NCI-H226 (cell line): ENCODE measurements at places on chromosomes 5 and 9.

DNA sequence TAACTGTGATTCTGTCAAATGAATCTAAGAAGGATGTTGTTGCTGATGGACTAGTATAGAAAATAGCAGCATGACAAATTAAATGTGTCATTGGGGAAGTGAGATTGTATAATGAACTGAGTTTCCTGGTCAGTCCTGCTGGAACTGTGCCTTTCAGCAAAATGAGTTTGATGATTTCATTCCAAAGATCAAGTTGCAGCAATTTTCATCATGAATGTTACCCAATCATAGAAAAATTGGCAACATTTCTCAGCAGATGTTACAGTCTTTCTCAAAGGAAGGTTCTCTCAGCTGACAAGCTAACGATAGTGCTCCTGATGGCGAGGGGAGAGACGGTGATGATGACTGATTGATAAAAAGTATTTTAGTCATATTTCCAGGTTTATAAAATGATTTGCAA is 10.7 kb downstream of the PCDHAC2 start:
- DNase-seq: peak; percentile 23

DNA sequence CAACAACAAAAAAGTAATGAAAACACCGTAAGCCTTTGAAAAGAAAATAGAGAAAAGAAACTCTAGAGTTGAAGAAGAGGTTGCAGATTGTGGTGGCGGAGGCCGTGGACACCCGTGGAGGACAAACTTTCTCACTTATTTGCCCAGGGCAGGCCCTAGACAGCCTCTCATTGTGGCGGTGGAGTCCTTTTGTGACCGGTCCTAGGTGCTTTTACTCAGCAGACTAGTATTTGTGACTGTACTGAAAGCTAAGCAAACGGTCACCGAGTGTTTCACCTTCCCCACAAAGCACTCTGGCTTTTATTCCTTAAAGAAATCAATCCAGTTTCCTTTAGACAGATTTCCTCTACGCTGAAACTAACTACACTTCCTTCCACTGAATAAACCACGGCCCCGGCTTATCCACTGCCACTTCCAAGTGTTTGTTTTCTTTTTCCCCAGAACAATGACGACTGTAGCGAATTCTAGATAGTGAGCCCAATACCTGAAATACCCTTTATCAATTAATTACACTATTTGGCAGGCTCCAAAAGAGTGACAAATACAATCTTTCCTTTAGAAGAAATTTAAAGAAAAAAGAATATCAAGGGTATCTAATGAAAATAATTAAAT is 210.2 kb upstream of the TARS1 start:
- no peak for DNase-seq

GRCh38 chr9:8356406-8356805 is 556.8 kb upstream of the DMAC1 start:
- DNase-seq: no peak

GRCh38 chr9:115770521-115770920 is 383.1 kb upstream of the PAPPA start:
- DNase-seq: no peak

DNA sequence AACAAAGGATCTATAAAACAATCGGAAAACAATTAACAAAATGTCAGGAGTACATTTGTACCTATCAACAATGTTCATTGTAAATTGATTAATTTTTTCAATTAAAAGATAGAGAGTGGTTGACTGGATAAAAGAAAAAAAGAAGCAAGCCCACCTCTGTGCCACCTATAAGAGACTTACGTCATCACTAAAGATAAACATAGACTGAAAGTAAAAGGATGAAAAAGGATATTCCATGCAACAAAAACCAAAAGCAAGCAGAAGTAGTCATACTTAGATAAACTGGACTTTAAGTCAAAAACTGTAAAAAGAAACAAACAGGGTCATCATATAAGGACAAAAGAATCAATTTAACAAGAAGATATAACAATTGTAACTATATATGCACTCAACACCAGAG is 197.4 kb downstream of the RASEF start:
- DNase-seq: no peak

DNA sequence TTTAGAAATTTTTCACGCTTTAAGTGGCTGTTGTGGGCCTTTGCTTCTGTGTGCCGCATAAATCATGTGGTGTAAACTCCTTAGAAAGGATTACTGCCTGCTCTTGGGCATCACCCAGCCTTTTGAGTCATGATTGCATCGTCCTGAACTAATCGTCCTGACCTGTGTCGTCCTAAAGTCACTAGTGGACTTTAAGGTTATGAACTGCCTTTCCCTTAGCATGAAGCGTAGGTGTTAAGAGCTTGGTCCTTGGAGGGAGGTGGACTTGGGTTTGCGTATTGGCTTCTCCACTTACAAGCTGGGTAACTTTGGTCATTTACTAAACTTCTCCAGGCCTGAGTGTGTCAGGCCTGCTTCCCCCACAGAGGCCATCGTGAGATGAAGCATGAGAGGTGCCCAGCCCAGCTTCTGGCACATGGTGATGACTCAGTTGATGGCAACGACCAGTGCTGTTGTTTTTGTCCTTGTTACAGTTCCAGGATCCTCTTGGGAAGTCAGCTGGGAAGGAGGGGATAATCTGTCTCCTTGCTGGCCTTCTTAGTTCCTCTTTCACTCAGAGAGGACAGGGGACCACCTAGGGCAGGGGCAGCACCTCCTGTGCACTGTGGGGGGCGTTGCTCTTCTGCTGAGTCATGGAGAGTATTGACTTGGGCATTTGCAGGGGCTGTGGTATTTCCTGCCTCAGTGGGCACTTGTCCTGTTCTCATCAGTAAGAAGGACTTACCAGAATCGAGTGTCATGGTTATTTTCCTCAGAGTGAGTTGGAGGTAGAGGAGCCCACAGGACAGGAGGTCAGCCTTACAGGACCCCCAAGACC is 54.2 kb upstream of the NCS1 start:
- no peak for DNase-seq

GRCh38 chr9:36889844-36890243 is 144.2 kb downstream of the PAX5 start:
- DNase-seq: no peak

GRCh38 chr9:83401328-83401900 is 136.8 kb downstream of the FRMD3 start:
- no peak for DNase-seq

DNA sequence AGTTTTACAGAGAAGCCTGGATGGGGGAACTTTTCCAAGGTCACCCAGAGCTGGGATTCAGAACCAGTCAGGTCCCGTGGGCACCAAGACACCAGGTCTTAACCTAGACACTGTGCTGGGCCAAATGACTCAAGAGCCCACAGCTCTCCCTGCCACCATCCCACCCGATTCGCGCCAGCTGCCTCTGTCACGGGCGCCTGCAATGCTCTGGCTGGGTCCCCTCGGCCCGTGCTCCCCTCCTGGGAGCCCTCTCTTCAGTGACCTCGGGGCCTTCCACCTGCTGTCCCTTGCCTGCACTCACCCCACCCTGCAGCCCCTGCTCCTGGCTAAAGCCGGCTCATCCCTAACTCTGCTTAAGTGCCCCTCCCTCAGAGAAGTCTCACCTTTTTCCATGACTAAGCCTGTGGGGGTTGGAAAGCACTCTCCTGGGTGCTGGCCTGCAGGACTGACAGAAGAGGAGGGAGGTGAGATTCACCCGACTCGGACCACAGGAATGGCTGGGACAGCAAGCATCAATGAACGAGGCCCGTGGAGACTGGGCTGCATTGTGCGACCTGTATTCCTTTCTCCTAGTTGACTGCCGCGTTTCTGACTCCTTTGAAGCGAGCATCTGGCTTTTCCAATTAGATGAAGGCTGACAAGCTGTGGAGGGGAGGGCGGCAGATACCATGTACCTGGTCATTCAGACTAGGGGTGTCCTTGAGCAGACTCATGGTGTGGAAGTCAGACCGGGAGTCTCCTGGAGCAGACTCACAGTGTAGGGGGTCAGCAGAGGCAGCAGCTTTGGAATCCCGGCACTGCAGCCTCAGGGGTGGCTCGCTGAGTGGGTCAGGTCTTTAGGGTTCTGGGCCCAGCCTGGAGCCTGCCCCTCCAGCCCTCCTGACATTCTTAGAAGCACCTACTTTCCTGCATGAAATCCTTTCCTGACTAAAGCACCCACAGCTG is 5.8 kb upstream of the IL4 start:
- no peak for DNase-seq
